ENCODE measurements at places on chromosomes 11 and 22.

DNA sequence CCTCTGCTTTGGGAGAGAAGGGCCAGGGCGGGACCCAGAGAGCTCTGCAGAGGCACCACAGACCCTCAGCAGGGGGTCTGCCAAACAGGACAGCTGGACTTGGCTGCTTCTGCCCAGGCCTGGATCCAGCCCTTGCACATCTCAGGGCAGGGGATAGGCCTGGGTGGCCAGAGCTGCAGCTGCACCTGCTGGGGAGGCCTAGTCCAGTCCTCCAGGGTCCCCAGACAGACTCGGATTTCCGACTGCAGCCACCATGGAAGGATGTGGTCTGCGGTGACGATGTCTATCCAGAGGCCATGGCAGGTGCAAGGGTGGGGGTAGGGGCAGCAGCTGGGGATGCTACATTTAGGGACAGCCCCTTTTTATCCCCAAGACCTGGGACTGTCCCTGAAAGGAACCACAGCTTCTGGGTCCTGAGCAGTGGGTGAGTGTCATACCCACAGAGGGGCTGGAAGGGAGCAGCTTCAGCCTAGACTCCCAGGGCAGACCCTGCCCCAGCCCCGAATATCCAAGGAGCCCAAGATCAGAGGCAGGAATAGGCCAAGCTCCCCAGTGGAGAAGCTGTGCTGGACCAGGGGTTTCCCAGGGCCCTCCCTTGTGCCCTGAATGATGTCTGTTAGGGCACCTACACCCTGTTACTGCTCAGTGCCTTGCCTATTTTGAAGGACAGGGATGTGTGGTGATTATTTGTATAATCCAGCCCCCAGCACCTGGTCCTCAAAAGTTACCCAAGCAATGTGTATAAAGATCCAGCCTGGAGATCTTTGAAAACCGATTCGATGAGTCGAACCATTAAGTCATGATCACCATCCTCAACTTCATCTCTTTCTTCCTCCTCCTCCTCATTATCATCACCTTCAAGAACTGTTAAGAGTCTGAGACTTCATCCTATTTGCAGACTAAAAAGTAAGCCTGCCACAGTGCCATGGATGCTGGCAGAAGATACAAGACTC, 2.5 kb upstream of the IGLL5 start:
- peak; percentile 45 for DNase-seq

DNA sequence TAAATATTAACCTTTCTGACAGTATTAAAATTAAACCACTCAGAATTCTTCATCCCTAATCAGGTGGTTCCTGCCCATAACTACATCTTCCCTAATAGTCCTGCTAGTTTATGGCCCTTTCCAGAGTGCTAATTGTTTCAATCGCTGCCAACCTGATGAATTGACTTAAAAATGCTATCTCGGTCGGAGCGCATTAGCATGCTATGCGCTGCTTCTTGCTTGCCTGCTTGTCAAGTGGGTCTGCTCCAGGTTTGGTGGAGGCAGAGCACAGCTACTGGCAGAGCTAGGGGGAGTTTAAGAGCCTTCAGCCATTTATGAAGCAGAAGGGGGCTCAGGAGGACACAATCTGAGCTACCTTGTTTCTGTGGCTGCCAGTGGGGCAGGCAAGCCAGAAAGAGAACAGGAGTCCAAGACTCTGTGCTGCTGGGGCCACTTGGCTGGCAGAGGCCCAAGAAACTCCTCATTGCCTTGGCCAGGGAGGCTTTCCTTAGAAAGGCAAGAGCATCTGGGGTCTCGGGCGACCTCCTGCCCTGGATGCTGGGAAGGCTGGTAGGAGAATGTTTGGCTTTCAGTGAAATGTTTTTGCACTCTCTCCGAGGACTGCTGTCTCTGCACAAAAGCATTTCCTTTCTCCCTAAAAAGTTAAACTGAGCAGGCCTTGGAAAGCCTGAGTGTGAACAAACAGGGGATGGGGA, 62.1 kb upstream of the PHOX2A start:
- DNase-seq, result no peak

DNA sequence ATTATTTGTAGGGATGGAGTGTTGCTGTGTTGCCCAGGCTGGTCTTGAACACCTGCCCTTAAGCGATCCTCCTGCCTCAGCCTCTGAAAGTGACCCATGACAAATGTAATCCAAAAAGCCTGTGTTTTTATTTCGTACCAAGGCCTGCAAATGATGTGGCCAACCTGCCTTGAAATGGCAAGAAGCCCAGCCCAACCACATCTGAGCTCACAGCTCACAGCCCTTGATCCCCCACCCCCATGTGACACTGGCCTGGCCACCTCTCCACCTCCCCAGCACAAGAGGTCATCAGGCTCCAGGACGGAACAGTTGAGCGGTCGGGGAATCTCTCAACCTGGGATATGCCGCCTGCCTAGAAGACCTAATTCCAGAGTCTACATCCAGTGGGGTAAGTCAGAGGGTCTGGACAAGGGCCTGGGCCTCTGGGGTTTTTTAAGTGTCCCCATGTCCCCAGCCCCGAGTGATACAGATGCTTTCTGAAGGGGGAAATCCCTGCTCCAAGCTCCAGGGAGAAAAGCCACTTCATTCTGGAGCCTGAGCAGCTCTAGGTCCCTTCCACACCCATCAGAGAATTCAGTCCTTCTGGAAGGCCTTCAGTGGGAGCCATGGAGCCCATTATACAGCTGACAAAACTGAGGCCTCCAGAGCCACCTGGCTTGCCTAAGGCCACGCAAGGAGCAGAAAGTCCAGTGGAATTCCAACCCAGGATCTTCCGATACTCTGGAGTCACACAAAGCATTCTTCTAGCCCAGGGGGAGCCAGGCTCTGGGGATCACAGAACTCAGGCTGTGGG, 70.7 kb downstream of the MN1 start:
- no peak for DNase-seq

GRCh38 chr11:45313171-45313865, 27.2 kb upstream of the SYT13 start:
- no peak for DNase-seq

- peak; percentile 41 for DNase-seq
Observed at GRCh38 chr11:456533-456932, 6.5 kb downstream of the PTDSS2 start.

- DNase-seq, result no peak
Observed at GRCh38 chr22:27804470-27805297, 3.1 kb upstream of the MN1 start.

- no peak for DNase-seq
Observed at GRCh38 chr11:131378931-131379330, 8.5 kb downstream of the NTM start.

DNA sequence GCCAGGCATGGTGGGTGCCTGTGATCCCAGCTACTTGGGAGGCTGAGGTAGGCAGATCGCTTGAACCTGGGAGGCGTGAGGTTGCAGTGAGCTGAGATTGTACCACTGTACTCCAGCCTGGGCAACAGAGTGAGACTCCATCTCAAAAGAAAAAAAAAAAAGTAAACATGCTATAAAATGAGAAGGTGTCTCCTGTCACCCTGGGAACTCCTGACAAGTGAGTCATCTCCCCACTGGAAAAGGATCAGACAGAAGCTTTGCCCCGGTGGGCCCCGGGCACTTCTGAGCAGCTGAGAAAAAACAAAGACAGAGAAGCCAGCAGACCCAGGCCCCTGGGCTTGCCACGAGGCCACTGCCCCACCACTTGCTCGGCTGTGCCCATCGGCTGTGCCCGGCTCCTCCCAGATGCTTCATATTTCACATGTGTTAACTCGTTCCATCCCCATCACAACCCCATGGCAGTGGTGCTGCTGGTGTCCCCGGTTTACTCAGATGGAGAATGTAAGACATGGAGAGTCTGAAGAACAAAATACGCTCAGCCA, 22.3 kb downstream of the TTLL1 start:
- DNase-seq, result no peak

GRCh38 chr11:13776134-13776815, 107.8 kb downstream of the FAR1 start:
- DNase-seq, result no peak

DNA sequence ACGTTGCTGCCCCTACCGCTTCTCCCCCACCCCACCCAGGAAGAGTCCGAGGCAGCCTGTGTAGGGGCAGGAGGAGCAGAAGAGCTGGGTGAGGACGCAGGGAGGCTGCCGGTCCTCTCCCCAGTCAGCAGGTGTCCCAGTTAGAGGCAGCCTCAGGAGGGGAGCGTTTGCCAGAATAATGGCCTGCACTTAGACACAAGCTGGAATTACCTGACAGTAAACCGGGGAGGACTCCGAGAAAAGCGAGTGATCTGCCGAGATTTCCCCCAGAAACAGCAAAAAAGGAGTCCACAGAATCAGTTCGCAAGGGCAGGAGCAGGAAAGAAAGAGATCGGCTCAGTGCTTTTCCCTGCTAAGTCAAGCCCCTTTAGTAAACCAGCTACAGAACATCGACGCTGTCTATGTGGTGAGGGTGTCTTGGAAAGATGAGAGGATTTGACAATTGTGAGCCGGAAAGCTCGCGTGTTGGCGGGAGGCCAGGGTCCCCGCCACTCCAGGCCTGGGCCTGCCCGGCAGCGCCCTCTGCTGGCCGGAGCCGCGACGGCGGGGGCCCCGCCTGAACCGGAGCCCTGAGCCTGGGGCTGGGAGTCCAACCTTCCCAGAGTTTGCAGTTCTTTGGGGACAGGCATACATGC, 17.7 kb upstream of the THRSP start:
- DNase-seq, result peak; percentile 32

DNA sequence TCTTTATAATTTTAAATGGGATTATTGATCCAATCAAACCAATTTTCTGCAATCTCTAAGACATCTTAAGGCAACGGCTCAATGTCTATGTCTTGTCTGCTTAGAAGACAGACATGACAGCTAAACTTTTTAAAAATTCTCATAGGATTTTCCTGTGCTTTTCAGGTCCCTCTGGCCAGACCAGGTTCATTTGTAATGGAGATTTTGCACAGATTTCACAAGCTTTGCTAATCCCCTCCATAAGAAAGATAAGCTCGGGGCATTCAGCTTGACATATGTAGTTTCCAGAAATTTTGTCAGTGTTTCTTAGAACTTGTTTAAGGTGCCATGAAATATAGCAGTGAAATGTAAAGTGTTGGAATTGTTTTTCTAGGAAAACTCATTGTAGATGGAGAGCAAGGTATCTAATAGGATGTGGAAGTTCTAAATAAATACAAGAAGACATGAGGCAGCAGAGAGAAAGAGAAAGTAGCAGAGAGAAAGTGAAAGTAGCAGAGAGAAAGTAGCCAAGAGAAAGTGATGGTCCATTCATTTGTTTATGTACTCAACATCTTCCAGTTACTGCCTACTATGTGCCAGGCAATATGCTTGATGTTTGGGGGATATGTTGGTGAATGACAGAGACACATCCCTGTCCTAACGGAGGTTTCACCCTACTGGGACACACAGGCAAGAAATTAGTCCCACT, 219.1 kb upstream of the ARHGAP42 start:
- DNase-seq, result no peak

DNA sequence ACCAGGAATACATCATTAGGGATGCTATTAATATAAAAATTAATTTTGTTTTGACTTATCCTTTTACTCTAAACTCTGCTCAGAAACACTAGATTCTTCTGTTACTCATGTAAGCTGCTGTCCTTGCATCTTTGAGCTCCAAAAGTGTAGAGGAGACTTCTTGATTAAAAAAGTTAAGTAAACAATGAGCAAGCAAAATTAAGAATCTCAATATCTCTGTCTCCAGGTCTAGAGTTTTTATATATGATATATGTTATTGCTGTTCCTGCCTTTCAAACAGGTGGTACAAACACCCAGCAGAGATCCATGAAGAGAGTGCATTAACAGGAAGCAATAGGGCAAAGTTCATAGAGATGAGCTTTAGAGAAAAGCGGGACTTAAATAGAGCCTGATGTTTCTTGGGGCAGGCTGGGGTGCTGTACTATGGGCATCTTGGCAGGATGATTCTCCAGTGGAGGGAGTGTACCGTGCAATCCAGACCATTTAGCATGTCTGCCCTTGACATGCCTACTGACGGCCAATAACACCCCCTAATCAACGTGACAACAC, 6.9 kb downstream of the MAPK1 start:
- DNase-seq, result no peak

DNA sequence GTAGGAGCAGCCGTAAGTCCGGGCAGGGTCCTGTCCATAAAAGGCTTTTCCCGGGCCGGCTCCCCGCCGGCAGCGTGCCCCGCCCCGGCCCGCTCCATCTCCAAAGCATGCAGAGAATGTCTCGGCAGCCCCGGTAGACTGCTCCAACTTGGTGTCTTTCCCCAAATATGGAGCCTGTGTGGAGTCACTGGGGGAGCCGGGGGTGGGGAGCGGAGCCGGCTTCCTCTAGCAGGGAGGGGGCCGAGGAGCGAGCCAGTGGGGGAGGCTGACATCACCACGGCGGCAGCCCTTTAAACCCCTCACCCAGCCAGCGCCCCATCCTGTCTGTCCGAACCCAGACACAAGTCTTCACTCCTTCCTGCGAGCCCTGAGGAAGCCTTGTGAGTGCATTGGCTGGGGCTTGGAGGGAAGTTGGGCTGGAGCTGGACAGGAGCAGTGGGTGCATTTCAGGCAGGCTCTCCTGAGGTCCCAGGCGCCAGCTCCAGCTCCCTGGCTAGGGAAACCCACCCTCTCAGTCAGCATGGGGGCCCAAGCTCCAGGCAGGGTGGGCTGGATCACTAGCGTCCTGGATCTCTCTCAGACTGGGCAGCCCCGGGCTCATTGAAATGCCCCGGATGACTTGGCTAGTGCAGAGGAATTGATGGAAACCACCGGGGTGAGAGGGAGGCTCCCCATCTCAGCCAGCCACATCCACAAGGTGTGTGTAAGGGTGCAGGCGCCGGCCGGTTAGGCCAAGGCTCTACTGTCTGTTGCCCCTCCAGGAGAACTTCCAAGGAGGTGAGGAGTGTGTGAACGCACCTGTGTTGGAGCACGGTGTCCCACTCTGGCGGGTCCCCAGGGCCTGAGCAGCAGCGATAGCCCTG, at the start of gene TAGLN:
Gene TAGLN (plus strand): TSS at position 318 of the 863 bp plus-strand sequence. CDS start 3,644 bp downstream, outside the sequence.
- no peak for DNase-seq

- DNase-seq, result no peak
Observed at GRCh38 chr11:69986440-69986787, 91.7 kb upstream of the ANO1 start.

GRCh38 chr11:111135778-111136570, 109.6 kb upstream of the POU2AF2 start:
- no peak for DNase-seq

GRCh38 chr11:111298413-111299100, at the start of gene POU2AF3:
Gene POU2AF3 (plus strand): TSS chr11:111298546. CDS start chr11:111298582, 36 bp downstream.
- no peak for DNase-seq
